IMR-90 (cell line): ENCODE measurements at places on chromosomes 5 and 9.

DNA sequence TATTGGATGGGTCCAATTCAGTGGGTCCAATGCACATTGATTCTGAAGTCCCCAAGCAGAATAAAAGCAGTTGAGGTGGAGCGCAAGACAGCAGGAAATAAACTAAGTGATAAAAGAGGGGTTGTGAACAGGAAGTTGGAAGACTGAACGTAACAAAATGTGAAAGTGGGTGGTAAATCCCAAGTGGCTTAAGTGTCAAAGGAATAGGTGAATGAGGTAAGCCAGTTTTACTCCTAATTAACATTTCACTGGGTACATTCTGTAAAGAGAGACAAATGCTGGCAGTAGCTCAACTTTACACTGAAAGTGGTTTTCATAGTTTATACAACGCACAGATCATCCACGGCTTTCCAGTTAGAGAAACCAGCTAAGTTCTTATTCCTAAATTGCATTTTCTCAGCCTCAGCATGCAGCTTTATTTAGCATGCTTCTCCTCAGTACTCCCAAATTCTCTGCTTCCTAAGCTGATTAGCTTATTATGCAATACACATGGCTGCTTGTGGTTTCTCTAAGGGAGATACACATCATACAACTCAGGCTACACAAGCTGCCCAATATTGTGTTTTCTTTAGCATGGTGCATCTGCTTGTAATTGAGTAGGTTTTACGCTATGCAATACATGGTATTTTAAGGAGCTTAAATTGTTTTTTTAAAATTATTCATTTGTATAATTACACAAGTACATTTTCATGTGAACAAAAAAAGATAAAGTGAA is 34.2 kb upstream of the HSD17B4 start:
- DNase-seq, result peak; percentile 76

GRCh38 chr9:99594056-99594780 is 227.5 kb upstream of the NR4A3 start:
- DNase-seq, result no peak

GRCh38 chr5:181151146-181151545 is 3.8 kb downstream of the OR2V2 start:
- no peak for DNase-seq

DNA sequence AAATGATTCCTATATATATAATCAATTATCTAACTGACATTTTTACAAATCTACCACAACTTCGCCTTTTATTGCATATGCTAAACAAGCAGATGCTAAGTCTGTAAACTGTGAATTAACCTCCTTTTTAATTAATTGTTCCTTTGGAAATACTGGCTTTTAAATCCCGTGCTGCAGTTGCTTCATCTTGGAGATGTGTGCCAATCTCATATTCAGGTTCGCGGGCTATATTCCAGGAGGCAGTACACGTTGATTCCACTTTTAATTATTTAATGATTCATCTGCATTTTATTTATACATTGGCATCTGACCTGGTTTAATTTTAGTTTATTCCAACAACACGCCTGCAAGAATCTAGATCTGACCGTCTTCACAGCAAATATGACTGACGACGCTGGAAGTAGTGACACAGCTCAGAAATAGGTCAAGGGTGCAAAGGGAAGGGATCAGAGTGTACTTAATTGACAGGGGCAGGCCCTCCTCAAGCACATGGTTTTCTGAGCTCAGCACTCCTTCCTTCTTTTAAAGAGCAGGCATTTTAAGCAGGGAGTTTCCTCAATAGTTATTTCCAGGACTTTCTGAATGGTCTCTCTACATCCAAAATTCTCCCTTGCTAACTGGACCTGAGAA is 125.2 kb downstream of the GLIS3 start:
- DNase-seq, result no peak

- DNase-seq, result peak; percentile 74
These were observed 4.6 kb downstream of the TGFBR1 start for GRCh38 chr9:99109522-99109921.

GRCh38 chr5:57495285-57496086 is 12.9 kb upstream of the ACTBL2 start:
- no peak for DNase-seq

DNA sequence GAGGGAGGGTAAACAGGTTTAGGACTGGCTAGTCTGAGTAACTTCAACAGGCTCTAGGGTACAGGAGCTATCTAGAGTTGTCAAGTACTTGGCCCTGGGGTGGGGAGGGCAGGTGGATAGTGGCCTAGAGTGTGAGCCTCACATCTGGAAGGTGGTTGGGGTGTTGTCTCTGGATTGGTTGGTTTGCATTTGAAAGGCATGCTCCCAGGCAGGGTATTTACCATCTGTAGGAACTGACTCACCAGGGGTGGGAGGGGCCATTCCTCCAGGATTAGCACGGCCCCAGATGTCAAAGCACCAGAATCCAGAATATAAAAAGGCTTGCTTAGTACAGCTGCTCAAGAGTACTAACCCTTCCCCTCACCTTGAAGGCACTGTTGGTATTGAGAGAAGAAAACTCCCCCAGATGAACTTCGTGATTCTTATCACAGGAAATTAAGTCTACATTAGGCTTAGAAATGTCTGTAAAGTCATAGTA is 193.3 kb downstream of the NTRK2 start:
- DNase-seq, result no peak

GRCh38 chr5:81552852-81553566 is 159.1 kb upstream of the ACOT12 start:
- peak; percentile 4 for DNase-seq

GRCh38 chr5:2872676-2873075 is 121.2 kb upstream of the IRX2 start:
- DNase-seq, result no peak

DNA sequence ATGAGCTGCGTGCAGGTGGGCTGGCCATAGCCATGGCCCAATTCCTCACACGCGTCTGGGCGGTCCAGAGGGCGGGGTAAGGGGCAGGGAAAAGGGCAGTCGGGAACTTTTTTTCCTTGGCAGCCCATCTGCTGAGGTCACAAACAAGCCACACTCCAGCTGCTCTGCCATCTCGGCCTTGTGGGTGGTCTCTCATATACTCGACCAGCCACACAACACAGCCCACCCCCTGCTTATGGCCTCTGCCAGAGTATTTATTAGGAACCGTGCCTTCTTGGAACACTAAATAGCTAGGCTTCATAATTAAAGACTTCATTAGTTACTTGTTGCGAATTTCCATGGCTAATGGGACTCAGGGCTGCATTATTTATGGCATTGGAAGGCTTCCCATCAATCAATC is 98.5 kb upstream of the LHFPL2 start:
- no peak for DNase-seq

DNA sequence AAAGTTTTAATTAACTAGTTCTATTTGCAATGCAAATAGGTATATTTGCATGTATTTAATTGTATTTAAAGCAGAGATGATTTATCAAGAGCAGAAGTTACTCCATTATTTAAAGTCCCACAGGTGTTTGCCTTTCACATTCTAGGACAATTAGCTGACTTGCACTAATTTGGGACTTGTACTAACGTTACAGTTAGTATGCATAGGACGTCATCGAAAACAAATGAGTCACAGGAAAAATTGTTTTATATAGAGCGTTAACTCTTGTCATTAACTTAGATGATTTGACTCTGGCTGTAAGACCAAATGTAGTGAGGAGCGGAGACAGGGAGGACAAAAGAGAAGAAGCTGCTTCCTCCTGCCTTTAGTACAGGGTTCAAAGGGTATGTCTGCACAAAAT is 126.1 kb upstream of the IFNE start:
- no peak for DNase-seq

DNA sequence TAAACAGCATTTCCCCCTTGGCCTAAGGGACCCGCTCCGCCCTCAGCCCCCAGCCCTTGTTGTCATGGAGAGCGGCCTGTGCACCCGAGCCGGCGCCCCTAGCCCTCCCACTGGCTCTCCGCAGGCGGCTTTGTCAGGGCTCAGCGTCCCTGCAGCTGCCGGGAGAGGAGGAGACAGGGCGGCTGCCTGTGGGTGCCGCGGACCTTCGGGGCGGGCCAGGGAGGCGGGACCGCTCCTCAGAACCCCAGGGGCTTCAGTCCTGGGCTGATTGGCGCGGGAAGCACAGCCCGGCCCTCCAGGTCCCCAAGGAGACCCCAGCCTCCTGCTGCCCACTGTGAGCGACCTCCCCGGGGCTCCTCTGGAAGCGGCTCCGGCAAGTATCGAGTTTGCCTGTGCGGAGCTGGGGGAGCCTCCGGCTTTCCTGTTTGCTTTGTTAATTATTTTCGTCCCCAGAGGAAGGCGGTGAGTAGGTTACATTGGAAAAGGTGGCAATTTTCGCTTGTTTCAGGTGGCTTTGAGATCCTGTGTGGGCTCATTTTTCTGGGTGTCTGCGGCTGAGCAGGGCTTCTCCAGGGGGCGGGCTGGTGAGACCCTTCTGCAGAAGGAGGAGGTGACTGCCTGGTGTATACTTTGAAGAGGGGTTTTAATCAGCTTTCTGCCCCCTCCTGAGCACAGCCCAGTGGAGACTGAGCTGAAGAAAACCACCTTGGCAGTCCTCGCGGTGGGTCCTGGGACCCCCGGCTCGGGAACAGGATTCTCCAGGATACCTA is at the start of gene FGD3:
Gene FGD3, plus strand, starts transcription at position 256 of the 770 bp plus-strand sequence. CDS start 28,734 bp downstream, outside the sequence.
- no peak for DNase-seq

DNA sequence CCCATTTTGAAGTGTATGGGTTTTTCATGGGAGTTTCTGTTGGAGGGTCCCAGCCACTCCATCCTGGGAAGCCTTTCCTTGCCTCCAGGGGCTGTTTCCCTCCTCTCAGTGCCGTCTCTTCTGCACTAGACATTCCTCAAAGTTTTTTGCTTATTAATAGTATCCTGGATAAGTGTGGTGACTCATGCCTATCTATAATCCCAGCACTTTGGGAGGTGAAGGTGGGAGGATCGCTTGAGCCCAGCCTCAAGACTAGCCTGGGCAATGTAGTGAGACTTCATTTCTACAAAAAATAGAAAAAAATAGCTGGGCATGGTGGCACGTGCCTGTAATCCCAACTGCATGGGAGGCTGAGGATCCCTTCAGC is 43.1 kb downstream of the RALGPS1 start:
- peak; percentile 64 for DNase-seq

DNA sequence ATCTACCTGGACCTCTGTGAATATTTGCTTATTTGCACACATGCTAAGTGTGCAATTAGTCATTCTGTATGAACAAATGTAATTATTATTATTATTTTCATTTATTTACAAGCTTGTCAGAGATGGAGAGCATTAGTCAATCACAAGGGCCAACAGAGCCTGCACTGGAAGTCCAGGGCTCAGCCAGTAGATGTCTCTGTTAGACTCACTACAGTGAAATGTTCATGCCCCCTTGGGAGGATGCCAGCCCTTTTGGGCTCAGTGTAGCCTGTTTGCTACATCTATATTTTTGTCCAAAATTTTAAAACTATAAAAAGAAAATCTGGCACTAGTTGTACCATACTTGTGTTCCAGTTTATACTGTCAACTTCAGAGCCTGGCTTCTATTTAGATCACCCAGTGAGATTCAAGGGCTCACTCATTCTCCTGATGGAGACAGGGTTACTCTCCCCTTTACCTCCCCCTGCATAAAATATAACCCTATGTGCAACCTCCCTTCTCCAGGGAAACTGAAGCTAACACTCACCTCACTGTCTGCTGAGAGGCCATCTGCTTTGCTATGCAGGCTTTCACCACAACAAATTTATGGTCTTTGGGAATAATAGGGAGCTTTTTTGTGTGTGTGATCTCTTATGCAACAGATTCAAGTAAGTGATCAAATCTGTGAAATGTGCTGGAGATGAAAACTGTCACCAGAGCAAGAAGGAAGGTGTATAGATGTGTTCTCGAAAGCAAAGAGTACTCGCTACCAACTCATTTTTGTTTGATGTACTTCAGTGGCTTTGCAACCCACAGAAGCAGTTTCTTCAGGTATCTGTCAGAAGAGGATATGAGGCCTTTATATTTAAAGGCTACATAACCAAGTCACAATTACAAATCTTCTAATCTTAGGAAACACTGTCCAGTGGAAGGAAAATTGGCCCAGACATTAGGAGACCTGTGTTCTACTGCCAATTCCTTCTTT is 99.9 kb upstream of the TLE4 start:
- peak; percentile 35 for DNase-seq

DNA sequence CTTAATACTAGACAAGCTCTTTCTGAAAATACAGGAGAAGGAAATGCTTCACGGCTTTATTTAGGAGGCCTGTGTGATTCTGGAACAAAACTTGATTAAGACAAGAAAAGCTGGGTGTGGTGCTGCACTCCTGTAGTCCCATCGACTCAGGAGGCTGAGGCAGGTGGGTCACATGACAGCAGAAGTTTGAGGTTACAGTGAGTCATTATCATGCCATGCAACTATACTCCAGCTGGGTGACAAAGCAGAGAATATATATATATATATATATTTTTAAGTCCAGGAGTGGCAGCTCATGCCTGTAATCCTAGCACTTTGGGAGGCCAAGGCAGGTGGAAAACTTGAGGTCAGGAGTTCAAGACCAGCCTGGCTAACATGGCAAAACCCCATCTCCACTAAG is 33.1 kb upstream of the SPIN1 start:
- peak; percentile 31 for DNase-seq

GRCh38 chr9:83623679-83624076 is 735 bp downstream of the IDNK start:
- no peak for DNase-seq

GRCh38 chr9:110710420-110710819 is 41.8 kb downstream of the MUSK start:
- no peak for DNase-seq

GRCh38 chr5:72377910-72378638 is 57.9 kb downstream of the PTCD2 start:
- no peak for DNase-seq

DNA sequence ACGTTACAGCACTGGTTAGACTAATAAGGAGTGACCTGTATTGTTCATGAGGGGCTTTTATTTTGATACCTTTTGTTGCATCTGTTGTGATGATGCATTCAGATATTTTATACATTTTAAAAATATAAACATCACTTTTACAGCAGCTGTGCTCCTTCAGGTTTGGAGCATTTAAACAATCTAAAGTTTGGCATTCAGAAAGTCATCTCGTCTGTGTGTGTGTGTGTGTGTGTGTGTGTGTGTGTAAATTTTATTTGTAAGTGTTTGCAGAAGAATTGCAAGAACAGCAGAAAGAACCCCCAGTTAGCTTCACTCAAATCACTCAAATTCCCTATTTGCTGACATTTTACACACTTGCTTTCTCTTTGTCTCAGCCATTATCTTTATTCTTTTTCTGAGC is 87.4 kb downstream of the ERCC6L2 start:
- peak; percentile 16 for DNase-seq

DNA sequence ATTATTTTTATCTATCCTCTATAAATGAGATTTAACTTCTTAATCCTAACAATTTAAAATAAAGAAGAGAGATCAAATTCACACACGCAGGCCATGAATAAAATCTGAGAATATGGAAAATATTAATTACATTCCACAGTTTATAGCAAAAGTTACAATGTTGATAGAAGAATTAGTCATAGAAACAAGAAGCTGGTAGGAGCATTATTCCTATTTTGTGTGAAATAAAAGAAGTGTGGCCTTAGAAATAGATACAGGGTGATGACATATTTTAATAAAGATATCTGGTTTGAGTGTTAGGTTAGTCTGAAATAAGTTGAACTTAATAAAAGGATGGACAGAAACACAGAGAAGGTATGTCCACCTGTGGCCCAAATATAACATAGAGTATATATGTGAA is 790.4 kb upstream of the NUDT12 start:
- DNase-seq, result no peak
